Activated naive CD4-positive, alpha-beta T cell treated with Interleukin-2 at 50 U/mL for 16 hours (primary cell): ENCODE measurements at places on chromosomes 13 and 19.

- no peak for DNase-seq
These were observed 335.5 kb downstream of the TBC1D4 start for GRCh38 chr13:75146436-75146835.

DNA sequence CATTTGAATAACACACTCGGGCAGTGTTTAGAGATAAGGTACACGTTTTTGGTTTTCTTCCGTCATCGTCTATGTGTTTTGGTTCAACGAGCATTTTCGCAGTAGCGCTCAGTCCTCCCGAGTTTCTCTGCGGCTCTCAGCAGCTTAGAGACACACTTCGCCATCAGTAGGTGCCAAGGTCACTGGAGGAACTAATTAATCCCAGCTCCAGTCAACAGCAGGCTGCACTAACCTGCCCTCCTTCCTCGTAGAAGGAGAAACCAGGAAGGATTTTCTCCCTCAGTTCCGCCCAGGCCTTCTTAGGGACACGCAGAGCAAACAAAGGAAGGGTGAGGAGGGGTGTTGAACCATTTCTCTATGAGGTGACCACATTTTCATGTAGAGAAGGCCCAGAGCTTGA is 12.6 kb downstream of the MBNL2 start:
- no peak for DNase-seq

DNA sequence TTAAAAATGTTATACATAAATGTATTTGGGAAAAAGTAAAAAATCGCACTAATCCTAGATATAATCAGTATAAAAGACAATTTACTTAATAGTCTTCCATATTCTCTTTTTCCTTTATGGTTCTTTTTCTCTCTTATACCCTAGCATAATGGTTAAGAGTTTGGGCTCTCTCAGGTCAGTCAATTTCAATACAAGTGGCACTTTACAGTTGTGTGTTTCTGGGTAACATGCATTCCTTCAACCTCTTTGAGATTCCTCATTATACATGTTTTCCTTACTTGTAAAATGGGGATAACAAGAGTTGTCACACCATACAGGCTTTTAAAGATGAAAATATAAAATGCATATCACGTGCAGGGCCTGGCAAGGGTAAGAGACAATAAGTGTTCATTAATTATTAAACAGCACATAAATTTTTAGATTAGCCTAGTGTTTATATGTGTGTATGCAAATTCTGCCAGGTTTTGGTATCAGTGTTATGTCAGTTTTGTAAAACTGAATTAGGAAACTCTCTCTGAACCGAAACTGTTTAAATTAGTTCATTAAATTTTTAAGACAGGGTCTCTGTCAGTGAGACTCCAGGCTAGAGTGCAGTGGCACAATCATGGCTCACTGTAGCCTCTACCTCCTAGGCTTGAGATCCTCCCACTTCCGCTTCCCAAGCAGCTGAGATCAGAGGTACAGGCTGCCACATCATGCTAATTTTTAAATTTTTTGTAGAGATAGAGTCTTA is 49.8 kb downstream of the ELF1 start:
- no peak for DNase-seq

DNA sequence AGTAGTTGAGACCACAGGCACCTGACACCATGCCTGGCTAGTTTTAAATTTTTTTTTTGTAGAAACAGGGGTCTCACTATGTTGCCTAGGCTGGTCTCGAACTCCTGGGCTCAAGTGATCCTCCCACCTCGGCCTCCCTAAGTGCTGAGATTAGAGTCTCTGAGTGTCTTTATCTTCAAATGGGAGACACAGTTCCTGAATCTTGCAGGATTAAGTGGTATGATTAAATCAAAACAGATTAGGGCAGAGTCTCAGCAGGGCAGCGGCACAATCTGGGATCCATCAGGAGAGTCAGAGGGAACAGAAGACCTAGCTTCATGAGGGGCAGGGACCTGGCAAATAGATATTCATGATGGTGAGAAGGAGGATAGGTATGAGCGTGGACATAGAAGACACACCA is 953 bp downstream of the RLN3 start:
- no peak for DNase-seq

GRCh38 chr13:74443631-74444030 is 309.4 kb upstream of the KLF12 start:
- DNase-seq = no peak

DNA sequence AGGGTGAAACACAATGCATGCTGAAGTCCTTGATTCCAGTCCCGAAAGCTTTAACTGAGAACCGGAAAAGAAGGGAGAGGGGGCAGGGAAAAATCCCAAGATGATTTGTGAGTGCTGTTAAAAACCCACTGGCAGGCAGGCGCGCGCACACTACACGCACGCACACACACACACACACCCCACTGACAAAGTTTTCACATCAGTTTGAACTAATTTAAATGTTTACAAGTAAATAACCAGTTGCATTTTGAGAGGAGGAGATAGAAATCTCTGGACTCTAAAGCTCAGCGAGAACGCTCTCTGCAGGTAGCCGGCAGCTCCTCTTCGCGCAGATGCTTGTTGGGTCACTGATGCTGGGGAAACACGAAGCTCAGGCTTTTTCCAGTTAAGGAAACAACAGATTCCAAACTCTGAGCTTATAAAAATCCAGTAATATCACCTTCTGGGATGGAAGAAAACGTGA is 818 bp upstream of the SLITRK1 start:
- DNase-seq = no peak

DNA sequence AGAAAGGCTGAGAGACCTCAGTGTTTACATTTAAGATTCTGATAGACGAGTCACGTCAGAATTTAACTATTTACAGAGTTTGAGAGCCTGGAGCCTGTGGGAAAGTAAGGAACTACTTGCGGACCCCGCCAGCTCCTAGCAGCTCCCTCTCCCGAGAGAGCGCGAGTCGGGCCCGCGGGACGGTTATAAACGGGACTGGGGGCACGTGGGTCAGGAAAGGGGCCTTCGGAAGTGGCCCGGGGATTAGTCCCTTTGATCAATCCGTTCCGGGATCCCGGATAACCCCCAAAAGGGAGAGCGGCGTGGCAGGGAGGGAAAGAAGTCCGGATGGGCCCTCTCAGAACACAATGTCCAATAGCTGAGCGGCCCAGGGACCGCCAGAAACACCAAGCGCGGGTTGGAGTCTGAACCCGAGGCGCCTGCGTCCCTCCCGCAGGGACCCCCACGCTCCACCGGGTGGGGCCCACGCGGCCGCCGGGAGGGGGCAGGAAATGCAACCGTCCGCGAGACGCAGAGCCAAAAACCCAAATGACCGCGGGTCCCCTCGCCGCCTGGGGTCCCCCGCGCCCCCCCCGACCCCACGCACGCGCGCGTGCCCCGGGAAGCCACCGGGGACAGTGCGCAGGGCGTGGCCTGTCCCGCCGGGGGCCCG is 3.6 kb downstream of the ZIC5 start:
- no peak for DNase-seq

GRCh38 chr13:43569658-43570057 is 217.1 kb downstream of the ENOX1 start:
- no peak for DNase-seq

DNA sequence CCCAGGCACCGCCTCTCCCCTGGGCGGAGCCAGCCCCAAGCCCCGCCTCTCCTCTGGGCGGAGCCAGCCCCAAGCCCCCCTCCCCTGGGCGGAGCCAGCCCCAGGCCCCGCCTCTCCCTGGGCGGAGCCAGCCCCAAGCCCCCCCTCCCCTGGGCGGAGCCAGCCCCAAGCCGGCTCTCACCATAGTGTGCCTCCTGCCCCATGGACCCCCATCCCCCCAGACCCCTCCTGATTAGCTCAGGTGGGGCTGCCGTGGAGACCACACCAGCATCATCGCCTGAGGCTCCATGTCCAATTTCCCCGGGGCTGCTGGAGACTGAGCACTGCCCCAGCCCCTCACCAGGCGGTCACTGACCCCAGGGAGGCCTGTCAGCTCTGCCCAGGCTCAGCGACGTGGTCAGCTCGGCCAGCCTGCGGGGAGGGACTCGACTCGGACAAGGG is 4.2 kb upstream of the MADCAM1 start:
- peak; percentile 32 for DNase-seq

- no peak for DNase-seq
These were observed 40.8 kb downstream of the UNC13A start for GRCh38 chr19:17647071-17648020.

GRCh38 chr19:4557971-4558941 is 1.2 kb downstream of the SEMA6B start:
- peak; percentile 35 for DNase-seq
